ENCODE measurements at places on chromosomes 6 and 20.

DNA sequence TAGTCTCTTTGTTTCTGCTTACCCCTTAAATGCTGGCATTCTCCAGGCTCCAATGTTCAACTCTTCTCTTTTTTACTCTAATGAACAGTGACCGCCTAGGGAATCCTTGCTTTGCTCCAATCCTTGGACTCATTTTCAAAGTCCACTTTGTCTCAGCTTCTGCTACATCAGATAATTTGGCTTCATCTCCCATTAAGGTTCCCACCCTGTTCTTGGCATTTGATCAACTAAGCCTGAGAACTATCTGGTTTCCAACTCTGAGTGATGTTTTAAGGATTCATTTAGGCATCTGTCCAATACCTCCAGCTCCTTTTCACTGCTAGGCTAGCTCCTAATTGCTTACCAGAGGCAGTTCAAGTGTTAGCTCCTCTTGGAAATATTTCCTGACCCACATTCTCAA is 64.9 kb downstream of the ME1 start:
- no peak for DNase-seq

- no peak for DNase-seq
Observed at GRCh38 chr6:126625019-126625418, 285.1 kb downstream of the CENPW start.

DNA sequence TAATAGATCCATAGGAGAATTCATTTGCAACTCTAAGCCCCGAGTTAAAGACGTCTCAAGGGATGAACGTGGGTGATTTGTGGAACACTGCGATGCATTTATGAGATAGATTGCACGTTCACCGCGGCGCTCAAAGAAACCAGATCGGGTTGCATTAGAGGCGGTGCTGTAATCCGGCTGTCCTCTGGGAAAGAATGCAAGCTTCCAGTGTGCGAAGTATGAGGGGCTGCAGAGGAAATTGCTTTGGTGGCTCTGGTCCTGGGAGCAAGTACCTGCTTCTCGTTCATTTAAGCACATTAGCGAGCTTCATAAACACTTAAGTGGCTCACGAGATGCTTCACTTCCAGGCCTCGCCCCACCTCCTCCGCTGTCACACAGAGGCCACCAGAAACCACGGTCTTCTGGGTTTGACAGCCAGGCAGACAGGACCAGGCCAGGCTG is 182.3 kb downstream of the CDH4 start:
- DNase-seq = no peak

DNA sequence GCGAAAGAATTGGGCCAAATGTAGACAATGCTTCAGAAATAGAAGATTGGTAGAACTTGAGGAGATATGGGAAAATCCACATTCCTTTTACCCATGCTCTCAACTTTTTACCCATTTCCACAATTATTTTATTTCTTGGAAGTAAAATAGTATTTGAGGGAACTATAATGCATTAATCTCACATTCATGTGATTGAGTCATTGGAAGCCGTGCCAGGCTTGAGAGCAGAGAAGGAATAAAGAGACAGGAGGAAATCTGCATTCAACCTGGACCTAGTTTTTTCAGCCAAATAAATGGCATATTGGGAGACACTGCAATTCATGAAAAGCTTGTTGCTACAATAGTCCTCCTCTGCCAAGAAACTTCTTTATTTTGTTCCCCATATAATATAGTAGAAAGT is 2.8 kb upstream of the NUP153 start:
- DNase-seq = no peak

- no peak for DNase-seq
Observed at GRCh38 chr6:165605901-165606739, 56.9 kb downstream of the PDE10A start.

DNA sequence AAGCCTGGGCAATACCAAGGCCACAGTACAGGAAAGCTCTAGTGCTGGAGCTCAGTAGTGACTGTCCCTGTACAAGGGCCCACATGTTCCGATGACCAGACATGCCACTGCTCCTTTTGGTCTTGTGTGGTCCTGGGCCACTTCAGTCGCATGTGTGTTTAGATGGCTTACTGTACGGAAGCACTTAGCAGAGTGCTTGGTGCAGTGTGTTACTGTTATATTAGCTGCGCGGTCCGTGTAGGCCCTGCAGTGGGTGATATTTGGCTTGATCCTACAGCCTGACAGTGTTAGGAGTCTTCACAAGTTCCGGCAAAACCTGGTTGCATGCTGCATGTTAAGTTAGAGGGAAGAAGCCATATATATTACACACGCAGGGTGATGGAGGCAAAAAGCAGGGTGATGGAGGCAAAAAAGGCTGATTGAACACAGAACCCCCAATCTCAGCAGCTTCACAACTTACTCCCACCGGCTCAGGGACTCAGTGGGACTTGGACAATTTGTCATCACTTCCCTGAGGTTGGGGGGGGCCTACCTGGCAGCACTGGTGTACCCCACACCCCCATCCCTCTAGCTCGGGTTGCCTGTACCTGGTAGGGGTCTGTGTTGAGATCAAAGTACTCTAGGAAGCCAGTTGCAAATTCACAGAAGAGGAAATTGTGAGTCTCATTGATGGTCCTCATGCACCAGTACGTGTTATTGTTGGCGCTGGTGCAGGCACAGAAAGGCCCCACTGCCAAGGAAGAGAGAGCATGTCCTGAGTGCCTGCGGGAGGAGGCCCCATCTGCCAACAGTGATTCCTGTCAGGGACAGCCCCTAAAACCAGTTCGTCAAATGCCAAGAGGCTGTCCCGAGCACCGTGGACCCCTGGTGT is 122.6 kb downstream of the SULF2 start:
- no peak for DNase-seq

DNA sequence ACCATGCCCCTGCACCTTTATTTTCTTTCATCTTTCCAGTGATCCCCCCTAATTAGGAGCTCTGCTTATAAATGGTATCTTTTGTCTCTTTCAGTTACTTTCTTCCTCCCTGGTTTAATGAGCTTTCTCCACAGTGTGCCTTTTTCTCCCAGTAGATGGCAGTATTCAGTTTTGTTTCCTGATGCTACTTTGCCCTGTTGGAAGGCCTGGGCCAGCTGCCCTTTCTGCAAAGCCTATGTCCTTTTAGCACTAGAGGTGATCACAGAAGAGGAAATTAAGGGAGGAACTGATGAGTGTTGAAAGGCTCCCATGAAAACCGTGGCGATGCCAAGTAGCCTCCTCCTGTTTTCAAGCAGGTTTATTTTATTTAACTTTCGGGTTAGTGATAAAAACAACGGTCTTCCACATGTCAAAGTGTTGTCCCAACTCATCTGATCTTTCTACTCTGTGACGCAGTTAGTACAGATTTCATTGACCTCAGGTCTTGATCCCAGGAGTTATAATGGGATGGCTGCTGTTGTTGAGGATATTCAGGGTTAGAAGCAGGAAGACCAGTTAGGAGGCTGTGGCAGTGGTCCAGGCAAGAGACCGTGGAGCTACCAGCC is 184.2 kb upstream of the BMP2 start:
- DNase-seq = no peak

- DNase-seq = no peak
Observed at GRCh38 chr6:72111611-72112010, 225.3 kb downstream of the RIMS1 start.

DNA sequence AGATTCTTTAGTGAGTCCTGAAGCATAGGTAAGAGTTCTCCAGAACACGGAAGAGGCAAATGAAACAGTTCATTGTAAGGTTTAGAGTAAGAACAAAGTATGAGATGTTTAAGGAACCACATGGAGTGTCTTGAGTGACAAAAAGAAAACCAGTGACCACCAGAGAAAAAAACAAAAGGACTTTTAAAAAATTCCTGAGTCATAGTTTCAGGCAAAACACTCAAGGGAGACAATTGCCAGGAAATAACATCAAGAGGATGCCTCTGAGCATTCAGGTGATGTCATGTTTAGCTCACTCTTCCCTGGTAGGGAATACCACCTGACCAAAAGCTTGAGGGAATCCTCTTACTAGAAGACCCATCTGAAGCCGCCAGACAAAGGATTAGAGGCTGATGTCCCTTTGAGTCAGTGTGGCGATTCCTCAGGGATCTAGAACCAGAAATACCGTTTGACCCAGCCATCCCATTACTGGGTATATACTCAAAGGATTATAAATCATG is 110.3 kb downstream of the COL19A1 start:
- no peak for DNase-seq

GRCh38 chr6:141607956-141608355 is 524.8 kb upstream of the GJE1 start:
- DNase-seq = no peak

DNA sequence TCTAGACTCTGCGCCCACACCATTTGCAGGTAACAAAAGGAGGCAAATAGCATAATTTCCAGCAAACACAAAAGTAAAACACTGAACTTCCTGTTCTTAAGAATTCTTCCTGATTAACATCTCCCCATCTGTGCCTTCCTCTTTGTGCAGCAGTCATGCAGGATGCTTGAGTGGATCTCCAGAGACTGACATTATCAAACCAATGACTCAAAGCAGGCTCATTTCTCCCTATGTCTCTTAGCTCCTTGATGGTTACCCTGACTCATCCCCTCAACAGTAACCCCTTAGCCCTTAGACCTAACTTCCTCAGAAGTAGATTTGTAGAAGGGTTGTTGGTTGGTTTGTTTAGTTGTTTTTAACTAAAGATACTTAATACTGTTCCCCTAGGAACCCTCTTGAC is 137.0 kb upstream of the RIN2 start:
- no peak for DNase-seq

GRCh38 chr6:33692078-33692759 is 19.3 kb downstream of the UQCC2 start:
- no peak for DNase-seq

GRCh38 chr6:80330961-80331360 is 224.5 kb downstream of the BCKDHB start:
- no peak for DNase-seq

- no peak for DNase-seq
Observed at GRCh38 chr20:33843854-33844253, 32.7 kb downstream of the CHMP4B start.

DNA sequence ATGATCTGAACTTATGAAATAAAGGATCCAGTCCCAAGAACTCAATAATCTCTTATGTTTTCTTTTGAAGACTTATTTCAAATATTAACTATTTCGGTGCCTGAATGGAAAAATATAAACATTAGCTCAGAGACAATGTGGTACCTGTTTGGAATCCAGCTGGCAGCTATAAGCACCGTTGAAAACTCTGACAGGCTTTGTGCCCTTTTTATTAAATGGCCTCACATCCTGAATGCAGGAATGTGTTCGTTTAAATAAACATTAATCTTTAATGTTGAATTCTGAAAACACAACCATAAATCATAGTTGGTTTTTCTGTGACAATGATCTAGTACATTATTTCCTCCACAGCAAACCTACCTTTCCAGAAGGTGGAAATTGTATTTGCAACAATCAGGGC is 4.4 kb upstream of the KIAA0319 start:
- no peak for DNase-seq

GRCh38 chr6:168514216-168514615 is 73.2 kb downstream of the SMOC2 start:
- DNase-seq = no peak

DNA sequence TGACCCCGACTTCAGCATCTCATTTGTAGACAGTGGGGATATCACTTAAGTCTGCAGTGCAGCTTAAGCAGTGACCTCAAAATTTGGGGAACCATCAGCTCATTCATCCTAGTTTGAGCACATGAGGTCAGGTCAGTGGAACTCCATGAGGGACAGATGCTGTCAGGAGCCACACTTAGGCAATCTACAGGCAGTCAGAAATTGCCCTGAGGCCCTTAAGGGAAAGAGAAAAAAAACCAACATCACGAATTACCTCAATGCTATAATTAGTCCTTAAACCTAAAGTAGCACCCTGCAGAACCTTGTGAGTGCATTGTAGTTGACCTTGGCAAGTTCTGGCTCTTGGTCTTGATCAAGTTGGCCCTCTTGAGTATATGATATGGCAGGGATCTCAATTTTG is 21.1 kb downstream of the TMEM74B start:
- no peak for DNase-seq

- no peak for DNase-seq
Observed at GRCh38 chr20:47561180-47561579, 59.5 kb downstream of the NCOA3 start.

- DNase-seq = no peak
Observed at GRCh38 chr20:57388953-57389694, 2.1 kb upstream of the RBM38 start.

DNA sequence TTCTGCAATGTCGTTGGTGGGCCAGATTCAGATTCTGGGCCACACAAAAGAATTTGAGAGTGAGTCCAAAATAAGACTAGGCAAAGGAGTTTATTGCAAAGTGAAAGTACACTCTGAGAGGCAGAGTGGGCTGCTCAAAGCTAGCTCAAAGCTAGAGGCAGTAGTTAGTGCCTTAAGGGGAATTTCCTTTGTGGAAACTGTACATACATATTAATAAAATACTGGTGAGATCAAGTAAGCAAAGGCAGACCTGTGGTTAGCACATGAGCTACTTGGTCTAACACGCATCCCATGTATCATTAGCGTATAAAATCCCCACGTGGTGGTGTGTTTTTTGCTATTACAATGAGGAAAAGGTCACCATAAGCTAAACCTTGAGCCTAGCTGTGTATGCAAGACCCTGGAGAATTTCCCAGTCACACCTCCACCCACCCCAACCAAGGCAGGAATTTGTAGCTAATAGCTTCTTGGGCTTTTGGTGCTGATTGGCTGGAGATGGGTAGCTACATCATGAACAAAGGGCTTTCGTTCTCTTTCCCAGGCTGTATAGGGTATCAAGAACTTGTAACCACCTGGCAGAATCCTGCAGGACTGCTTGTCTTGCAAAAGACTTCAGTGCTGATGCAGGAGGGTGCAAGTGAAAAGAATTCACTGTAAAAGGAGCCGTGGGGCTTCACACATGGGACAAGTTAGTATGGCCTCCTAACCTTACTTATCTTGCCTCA is 14.7 kb upstream of the TRIM26 start:
- no peak for DNase-seq

GRCh38 chr6:75266716-75267291 is 17.8 kb downstream of the TMEM30A start:
- DNase-seq = no peak

DNA sequence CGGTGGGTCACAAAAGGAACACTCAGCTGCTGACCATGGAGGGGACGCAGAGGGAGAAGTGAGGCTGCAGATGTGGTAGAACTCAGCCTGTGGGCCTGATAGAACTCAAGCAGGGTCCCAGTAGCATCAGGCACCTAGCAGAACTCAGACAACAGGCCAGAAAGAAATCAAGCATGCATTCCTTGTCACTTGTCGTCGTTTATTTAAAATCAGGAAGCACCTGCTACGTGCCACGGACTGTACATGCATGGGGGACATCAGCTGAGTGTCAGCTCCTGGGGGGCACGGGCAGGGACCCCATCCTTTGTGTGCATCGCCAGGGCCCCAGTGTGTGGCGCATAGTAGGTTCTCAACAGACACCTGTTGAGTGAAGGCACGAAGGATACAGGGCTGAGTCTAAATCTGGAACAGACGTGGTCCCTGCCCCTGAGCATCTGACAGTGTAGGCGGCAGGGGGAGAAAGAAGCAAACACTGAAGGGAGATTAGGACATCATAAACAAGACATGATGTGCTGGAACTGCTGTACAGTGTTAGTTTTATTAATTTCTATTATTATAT is 32.5 kb downstream of the UQCC2 start:
- DNase-seq = no peak

Data from stimulated activated CD8-positive, alpha-beta memory T cell treated with anti-CD3 and anti-CD28 coated beads, Interleukin-15, amount 100 ng/mL, for 24 hours (primary cell).